Umbilical cord (tissue), 2 donors: ENCODE measurements at places on chromosomes 1 and 21.
A peak's percentile ranks its signal among the peaks of the same experiment; 100 is the strongest.

DNA sequence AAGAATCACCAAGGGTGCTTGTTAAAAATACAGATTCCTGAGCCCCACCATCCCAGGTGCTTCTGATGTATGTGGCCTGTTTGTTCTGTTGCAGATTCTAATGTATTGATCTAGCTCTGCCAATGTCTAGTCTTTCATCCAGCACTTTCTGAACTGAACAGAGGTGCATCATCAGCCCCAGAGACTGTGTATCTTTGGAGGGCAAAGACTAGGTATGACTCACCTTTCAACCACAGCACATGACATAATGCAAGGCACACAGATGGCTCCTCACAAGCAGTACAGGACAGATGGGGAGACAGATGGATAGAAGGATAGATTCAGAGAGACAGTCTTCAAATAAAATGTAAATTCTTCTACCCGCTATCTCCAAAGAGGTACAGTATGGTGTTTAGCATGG, 32.3 kb downstream of the CD58 start:
- DNase-seq, result no peak

DNA sequence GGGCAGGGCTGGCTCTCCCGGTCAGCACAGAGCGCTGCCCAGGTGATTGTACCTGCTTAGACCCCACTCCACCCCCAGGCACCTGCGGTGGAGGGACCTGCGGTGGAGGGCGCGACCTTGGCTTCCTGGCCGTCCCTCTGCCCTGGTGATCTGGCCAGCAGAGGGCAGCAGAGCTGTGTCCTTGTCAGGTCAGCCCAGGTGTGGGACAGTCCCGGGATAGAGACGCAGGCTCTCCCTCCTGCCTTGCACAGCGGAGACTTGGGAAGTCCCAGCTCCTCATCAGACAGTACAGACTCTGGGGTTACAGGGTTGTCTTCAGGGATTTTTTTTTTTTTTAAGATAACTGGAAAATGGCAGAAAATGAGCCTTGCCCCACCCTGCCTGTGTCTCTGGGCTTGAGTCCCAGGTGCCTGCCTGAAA, 10.0 kb downstream of the SLX9 start:
- peak; percentile 80 for DNase-seq

DNA sequence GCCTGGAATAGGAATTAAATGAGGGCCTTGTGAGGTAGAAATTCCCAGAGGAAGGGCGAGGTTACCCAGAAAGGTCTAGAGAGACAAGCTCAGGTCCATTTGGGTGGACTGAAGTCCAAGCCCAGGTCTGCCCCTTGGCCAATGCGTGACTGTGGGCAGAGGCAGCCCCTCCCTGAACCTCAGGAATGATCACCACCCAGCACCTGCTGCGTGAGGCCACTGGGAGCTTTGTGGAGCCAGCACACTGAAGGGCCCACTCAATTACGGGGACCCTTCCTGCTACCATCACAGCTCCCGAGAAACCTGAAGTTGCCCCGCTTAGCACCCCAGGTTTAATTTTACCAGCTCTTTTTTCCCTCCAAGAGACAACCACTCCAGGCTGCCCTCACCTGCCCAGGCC, 6.5 kb upstream of the MATN1 start:
- no peak for DNase-seq

- no peak for DNase-seq
Observed at GRCh38 chr1:228906223-228906860, 171.1 kb downstream of the RHOU start.

GRCh38 chr1:8025061-8025670, 943 bp downstream of the ERRFI1 start:
- DNase-seq, result no peak

DNA sequence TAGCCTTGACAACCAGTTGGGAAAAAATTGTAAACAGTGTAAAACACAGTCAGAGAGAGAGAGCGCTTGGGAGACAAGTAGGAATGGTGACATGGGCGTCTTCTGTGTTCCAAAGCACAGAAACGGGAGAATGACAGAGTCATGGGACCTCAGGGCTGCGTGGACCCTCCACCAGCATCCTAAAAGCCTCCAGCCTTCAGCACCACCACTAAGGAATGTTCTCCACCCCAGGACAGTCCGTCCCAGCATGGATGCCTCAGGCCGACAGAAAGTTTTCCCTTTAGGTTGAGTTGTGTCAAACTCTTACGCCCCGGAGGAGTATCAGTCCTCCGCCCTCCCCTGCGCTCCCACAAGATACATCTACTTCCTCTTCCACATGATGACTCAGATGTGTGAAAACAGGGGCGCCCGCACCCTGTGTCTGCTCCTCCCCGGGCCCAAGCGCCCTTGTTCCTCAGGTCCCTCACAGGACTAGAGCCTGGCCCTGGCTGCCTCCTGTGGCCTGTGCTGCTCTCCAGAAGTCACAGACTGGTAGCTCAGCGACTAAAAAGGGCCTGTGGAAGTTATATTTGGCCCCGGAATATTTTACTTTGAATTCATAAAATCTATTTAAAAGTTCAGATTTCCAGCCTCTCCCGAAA, 63.9 kb upstream of the EFHD2 start:
- no peak for DNase-seq

DNA sequence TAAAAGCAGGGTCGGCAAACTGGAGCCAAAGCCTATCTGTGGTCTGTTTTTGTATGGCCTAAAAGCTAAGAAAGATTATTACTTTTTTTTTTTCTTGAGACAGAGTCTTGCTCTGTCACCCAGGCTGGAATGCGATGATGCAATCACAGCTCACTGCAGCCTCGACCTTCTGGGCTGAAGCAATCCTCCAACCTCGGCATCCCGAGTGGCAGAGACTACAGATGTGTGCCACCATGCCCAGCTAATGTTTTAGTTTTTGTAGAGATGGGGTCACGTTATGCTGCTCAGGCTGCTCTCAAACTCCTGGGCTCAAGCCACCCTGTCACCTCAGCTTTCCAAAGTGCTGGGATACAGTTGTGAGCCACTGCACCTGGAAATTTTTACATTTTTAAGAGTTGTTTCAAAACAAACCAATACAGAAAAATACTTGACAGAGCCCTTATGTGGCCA, 6.5 kb upstream of the GLRX2 start:
- peak; percentile 75 for DNase-seq

DNA sequence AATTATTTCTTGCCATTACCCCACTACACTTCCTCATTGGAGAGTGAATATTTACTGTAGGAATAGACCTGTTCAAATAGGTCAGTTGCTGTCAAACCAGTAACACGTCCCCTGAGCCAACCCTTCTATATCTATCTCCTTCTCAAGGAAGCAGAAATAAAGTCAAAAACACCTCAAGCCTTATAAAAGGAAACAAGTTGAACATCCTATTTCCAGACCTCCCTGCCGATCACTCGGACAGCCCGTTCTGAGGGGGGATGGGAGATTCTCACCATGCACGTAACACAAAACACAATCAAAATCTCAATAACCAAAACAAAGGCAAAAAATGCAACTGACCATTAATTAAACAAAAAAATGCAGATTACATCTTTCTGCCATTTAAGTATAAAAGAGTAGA, 121.5 kb upstream of the KRTAP19-8 start:
- no peak for DNase-seq

DNA sequence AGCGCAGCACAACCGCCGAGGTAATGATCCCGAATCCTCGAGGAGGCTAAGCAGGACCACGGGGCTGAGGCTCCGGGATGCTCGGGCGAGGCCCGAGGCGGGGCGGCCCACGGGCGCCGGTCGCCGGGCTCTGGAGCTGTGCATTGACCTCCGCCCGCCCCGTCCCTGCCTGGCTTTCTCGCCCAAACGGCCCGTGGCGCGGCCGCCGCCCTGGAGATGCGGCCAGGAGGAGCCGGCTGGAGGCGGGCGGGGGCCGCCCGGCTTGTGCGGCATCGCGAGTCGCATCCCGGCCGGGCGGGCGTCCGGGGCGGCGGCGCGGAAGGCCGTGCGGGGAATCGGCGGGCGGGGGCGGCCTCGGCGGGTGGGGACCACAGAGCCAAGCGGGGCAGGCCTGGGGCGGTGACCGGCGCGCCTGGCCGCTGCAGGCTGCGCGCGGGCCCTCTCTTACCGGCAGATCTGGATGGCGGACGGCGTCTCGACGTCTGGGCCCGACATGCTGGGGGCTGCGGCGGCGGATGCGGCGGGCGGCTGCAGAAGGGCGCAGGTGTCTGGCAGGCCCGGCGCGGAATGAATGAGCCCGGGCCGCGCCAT, 663 bp downstream of the ACOT7 start:
- peak; percentile 14 for DNase-seq

- DNase-seq, result no peak
Observed at GRCh38 chr1:1603671-1604373, 3.9 kb upstream of the FNDC10 start.

- DNase-seq, result no peak
Observed at GRCh38 chr1:202711949-202712635, 1.8 kb upstream of the SYT2 start.

- DNase-seq, result no peak
Observed at GRCh38 chr1:111104981-111105380, 34.9 kb downstream of the DRAM2 start.

GRCh38 chr1:25809929-25810328, 9.8 kb upstream of the MTFR1L start:
- DNase-seq, result no peak

DNA sequence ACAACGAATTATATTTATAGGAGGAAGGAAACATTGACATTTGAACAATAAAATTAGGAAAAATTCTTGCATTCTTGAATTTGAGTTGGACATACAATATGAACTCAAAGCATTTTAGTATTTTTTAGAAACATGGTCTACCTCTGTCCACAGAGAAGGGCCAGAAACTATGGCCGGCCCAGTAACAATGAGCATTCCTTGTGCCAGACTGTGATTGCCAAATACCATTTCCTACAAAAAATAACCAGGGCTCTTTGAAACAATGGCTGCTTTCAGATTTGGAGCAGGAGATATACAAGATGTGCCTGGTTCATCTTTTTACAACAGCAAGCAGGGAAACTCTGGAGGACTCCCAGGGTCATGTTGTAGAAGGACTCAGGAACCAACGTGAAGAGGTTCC, 38.4 kb downstream of the NOS1AP start:
- DNase-seq, result no peak

- no peak for DNase-seq
Observed at GRCh38 chr1:187157115-187157514, 328.4 kb downstream of the PLA2G4A start.

DNA sequence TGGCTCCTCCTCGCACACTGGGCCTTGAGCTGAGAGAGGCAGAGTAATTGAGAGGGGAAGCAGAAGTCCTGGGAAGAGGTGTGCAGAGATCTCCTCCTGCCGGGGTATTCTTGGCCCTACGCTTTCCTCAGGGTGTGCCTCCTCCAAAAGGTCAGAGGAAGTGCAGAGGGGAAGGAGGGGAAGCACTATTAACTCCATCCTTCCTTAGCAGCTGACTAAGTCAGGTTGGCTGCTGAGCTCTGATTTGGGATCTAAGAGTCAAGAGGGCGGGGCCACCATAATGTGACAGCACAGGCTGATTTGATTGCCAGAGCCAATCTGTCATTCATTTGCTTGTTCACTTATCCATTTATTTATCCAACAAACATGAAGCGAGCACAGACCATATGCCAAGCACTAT, 12.3 kb downstream of the ATP2B4 start:
- DNase-seq, result no peak

- no peak for DNase-seq
Observed at GRCh38 chr1:8512504-8512903, 194.6 kb downstream of the SLC45A1 start.

GRCh38 chr21:20783611-20784010, 214.6 kb upstream of the NCAM2 start:
- DNase-seq, result peak; percentile 42

GRCh38 chr1:1573843-1574720, 581 bp downstream of the SSU72 start:
- peak; percentile 63 for DNase-seq
